Amniotic stem cell (primary cell): ENCODE measurements at places on chromosomes 7 and 10.

GRCh38 chr7:108291791-108292440 lies 161.8 kb upstream of the LAMB4 start:
- no peak for DNase-seq

- DNase-seq, result no peak
Observed at GRCh38 chr10:2856598-2856997, 210.8 kb upstream of the PFKP start.

GRCh38 chr7:26614503-26614902 lies 249.9 kb downstream of the SKAP2 start:
- no peak for DNase-seq

- no peak for DNase-seq
Observed at GRCh38 chr10:69952821-69953221, 99.8 kb upstream of the MACROH2A2 start.

GRCh38 chr7:151697942-151698341 lies 178.2 kb upstream of the RHEB start:
- DNase-seq, result no peak

DNA sequence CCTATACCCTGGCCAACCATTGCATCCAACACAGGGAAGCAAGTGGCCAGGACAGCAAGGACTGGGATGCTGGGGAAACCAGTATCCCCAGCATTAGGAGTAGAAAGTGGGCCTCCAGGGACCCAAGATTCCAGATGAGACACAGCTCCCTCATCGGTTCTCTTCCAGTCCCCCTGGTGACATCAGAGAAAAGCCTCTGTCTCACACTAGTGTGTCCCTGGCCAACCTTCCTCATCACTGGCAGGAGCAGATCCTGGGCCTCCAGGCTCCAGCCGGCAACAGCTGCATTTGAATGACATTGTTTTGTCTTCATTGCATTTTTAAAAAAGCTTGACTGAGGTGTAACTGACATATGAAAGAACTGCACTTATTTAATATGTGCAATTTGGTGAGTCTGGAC lies 177.3 kb upstream of the LYZL2 start:
- no peak for DNase-seq

DNA sequence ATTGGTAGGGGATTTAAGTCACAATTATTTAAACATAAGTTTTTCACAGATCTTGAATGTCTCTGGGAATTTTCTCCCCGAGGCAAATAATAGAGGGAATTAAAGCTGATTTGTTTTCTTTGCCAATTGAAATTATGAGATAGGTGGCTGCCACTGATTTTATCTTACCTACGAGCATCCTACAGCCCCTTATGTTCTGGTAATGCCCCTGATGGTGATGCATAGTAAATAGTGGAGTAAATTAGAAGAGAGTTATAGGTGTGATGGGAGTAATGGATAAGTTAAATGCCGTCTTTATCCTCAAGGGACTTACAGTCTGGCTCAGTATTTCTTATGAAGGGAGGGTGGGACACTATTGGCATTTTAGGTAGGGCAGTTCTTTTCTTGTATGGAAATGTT lies 58.1 kb downstream of the HDAC9 start:
- DNase-seq, result no peak

DNA sequence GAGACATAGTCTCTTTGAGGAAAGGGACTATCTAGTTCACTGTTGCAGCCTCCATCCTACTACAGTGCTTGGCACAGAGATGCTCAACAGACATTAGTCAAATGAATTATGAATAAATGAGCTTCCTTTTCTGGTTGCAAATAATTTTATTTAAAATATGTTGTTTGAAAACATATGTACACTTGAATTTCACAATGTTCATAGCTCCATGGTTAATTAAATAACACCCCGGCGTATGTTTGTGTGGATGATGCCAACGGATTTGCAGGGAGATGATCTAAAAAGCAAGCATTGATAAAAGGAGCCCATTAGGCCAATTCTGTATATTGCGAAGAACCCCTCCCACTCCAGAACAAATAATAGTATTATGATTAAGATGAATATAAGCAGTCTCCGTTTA lies 47.8 kb upstream of the ORC5 start:
- no peak for DNase-seq

DNA sequence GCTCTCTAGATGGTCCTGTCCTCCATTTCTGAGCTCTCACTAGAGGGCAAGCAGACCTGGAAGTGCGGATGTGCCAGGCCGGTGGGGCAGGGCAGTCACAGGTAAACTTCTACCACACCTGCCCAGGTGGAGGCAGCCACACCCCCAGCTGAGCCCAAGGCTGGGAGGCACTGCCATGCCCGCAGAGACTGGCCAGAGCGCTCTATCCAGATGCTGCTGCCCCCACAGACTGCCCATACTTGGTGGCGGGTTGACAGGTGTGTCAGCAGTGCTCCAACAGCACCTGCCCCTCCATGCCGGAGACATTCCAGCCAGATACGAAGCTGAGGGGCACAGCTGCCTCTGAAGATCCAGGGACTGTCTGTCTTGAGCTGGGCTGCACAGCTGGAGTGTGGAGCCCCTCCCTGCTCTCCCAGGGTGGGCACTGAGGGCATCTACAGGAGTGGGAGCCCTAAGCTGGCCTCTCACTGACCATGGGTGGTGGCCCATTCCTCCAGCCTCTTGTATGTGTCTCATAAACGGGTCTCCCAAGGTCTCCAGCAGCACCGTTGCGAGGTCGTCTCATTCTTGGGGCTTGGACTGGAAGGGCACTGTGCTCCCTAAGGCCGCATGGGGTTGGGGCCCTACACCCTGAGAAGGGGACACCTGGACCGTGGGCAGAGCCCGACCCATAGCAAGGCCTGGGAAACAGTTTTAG lies 38.2 kb upstream of the PPIF start:
- DNase-seq, result no peak

GRCh38 chr10:15460661-15461060 lies 89.6 kb upstream of the FAM171A1 start:
- no peak for DNase-seq

GRCh38 chr10:32627183-32627582 lies 181.2 kb downstream of the CCDC7 start:
- no peak for DNase-seq

DNA sequence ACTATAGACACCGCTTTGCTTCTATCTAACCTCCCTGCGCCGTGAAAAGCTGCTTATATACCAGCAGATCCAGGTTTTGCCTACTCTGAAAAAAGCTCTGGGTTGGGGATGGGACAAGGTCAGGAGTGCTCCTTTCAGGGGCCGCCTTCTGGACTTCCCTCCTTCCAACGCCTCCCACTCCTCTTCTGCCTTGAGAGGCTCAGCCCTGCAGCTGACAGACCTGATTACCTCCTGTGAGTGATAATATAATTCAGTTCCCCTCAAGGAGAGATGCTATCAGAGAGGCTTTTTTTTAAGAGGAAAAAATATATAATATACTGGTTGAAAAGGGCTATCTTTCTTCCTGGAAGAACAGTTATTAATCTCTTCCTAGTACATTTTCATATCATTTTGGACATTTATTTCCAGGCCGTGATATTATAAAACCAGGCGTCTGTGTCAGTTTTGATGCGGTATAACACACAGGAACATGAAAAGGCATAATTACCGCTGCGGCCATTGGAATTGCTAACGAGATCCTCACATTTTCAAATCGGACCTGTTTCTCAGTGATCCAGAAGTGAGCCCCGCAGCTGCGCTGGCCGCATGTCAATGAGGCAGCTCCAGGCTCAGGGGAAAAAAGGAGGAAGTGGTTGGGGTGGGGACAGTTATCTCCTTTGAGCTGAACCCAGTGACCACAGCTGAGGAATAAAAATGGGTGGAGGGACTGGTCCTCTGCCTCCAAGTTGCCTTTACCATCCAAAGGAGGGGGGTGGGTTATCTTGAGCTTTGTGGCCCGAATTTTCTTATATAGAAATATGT lies 457.1 kb downstream of the TYW1 start:
- no peak for DNase-seq

GRCh38 chr7:107469929-107470328 lies at the start of gene GPR22:
Gene GPR22, plus strand, starts transcription at chr7:107470057. Its CDS starts 4,004 bp downstream, at chr7:107474061.
- no peak for DNase-seq

DNA sequence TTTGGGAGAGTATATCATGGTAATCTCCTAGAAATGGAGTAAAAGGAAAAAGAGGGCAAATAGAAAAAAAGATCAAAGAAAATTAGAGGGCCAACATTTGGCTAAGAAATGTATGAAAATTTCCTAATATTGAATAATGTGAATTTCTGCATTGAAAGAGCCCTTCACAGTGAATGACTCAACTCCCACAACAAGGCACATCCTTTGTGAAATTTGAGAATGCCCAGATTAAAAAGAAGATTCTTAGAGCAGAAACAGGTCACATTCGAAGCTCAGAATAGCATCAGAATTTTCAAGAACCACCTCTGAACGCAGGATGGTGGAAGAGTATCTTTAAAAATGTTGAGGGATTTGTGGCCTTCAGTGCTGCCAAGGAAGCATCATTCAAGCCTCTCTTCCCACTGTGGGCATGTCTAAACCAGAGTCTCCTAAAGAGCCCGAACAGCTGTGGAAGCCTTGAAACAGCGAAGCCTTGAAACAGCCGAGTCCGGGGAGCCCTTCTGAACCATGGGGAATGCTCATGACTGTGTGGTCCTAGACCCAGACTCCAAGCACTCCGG lies 43.6 kb downstream of the GUSB start:
- no peak for DNase-seq

DNA sequence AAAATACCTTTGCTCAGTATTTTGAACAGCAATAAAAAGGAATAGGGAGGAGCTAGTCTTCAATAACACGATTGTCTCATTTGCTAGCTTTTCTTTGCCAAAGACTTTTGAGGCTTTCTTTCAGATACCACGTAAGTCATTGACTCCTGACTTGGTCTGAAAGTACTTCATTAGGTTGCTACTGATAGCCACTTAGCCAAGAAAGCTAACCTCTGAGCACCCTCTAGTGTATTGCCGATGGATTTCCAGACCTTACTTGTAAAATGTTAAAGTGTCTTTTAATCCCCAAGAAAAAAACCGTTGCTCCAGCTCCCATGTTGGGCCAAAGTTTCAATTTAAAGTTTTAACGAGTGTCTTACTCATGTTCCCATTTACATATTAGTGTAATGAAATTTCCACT lies 63.4 kb upstream of the STRIP2 start:
- no peak for DNase-seq

- DNase-seq, result no peak
Observed at GRCh38 chr7:16367115-16367514, 54.2 kb downstream of the CRPPA start.

- DNase-seq, result no peak
Observed at GRCh38 chr10:91444211-91445182, 34.4 kb downstream of the HECTD2 start.

DNA sequence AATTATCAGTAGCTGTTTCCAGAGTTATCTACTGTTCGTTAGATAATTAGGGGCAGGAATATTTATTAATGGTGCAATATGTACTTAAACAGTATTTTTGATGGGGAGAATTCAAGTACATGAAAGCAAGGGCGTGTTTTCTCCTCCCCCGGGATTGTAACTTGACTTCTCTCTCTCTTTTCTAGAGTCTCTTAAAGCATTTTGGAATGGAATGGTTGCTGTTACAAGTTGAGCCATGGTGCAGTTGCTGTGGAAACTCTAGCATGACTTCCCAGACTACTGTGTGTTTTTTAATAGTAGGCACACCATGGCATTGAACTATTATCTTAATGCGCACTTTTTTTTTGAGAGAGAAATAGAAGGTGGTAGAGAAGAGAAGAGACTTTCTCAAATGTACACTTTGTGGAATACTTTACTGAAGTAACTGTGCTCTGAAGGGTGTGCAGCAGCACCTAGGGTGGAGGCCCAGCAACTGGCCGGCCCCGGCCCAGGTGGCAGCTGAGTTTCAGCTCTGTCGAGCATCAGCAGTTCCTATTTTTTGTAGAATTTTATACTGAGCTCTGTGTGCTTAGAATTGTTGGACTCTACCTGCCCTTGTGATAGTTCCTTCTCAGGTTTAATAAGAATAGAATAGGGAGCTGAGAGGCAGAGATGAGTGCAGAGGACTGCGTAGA lies 64.4 kb downstream of the CCNY start:
- no peak for DNase-seq

GRCh38 chr7:2383543-2384274 lies 19.7 kb upstream of the CHST12 start:
- no peak for DNase-seq

GRCh38 chr10:49023752-49024151 lies 84.1 kb upstream of the LRRC18 start:
- DNase-seq, result no peak

GRCh38 chr10:34904191-34904590 lies 89.1 kb upstream of the PARD3 start:
- DNase-seq, result no peak

- DNase-seq, result no peak
Observed at GRCh38 chr7:74018246-74018895, 9.6 kb upstream of the ELN start.

GRCh38 chr7:113094517-113095249 lies 8.1 kb upstream of the GPR85 start:
- DNase-seq, result no peak

GRCh38 chr10:30849231-30850035 lies 182.2 kb downstream of the ZNF438 start:
- DNase-seq, result no peak

GRCh38 chr10:53298443-53298842 lies 525.9 kb upstream of the MBL2 start:
- no peak for DNase-seq

- DNase-seq, result no peak
Observed at GRCh38 chr10:34637418-34637911, 177.6 kb downstream of the PARD3 start.

DNA sequence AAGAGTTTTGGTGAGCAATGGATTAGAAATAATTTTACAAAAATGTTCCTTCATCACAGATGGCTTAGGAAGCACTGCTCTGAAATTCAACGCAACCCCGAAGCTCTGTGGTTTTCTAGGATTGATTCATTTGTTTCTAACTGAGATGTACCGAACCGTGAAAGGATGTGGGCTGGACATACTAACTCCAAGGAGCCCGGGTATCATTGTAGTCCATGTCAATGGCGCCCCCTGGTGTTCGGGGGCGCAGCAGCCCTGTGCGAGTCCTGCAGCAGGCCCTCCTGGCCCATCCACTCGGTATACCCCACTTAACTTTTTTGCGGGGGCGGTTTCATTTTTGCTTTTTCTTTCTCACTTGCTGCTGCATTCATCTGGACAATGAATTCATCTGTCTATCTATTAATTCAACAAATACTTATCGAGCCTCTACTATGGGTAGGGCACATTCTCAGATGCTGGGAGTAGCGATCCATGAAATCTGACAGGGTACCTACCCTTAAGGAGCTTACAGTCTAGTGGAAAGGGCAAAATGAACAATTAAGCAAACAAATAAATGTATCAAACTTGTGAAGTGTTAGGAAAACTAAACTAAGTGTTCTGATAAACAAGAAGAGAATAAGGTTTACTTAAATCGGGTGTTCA lies 25.2 kb upstream of the ITPRID1 start:
- no peak for DNase-seq

GRCh38 chr10:122730238-122730637 lies 30.6 kb upstream of the C10orf120 start:
- no peak for DNase-seq

- no peak for DNase-seq
Observed at GRCh38 chr7:75064291-75064690, 9.3 kb downstream of the RCC1L start.
